ENCODE measurements at places on chromosomes 2 and 18.

- no peak for DNase-seq
Measured at GRCh38 chr2:38496927-38497669, 105.6 kb downstream of the HNRNPLL start.

- DNase-seq, result no peak
Measured at GRCh38 chr18:32157580-32157979, 32.3 kb upstream of the MEP1B start.

- no peak for DNase-seq
Measured at GRCh38 chr2:95300450-95300849, 3.3 kb downstream of the KCNIP3 start.

GRCh38 chr2:216571178-216571908 is 61.9 kb upstream of the IGFBP2 start:
- no peak for DNase-seq

GRCh38 chr2:64978514-64979268 is 10.5 kb upstream of the SLC1A4 start:
- DNase-seq, result peak; percentile 41

Measured in CD4-positive, alpha-beta T cell treated with Interleukin-17A for 1 hour (primary cell).